ENCODE measurements at places on chromosomes 2 and 18.
A peak's percentile ranks its signal among the peaks of the same experiment; 100 is the strongest.

DNA sequence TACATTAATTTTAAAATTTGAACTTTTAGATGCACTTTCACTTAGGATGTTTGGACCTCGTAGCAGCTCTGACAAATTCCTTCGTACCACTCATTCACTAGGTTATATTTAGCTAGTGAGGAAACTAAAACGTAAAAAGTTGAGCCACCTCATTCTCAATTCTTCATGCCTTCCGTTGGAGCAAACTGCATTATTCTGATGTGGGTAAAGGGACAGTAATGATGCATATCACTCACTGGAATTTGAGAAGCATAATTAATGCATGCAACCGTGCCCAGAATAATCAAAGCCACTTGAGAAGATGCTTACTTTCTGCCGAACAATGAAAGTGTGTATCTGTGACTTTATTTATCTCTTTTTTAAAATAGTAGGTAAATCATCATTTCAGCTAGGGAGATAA lies 2.2 kb downstream of the CNOT9 start:
- no peak for DNase-seq

DNA sequence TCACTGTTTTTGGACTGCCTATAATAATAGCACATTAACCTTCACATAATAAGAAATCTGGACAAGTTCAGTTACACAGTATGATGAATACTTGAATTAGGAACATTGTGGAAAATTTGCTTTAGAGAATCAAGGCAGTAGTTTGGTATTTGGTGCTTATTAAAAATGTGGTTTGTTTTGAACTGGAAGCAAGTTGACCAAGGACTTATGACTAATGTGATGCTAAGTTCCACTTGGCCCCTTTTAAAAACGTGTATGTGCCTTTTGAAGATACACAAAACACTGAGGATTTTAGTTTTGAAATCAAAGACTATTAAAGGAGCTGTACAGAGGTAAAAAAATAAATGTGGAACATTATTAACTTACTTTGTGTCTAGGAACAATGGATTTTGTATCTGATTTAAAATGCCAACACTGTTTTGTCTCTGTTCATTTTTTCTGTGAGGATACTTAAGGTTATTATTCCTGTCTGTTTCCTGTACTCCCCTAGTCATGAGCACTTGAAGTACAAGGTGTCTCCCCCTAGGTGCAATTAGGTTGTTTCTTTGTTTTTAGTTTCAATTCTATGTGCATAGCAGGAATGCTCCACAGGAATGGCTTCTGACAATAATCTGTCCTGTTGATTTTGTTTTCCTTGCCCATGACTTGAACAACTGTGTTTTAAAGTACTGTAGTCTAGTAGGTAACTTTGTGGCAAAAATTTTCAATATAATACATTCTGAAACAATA lies 49.6 kb upstream of the PTH2R start:
- DNase-seq, result no peak

DNA sequence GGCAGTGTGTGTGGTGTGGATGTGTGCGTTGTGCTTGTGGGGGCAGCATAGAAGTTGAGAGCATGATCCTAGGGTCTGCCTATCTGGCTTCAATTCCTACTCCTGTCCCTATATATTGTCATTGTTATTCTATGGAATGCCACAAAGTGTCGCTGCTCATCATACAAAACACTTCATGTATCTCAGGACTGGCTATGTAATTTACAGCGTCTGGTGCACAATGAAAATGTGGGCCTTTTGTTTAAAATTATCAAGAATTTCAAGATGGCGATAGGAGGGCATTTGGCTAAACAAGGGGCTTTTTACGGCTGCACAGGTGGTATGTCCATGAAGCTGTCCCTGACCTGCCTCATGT lies 3.4 kb downstream of the SERPINB2 start:
- DNase-seq, result peak; percentile 59

DNA sequence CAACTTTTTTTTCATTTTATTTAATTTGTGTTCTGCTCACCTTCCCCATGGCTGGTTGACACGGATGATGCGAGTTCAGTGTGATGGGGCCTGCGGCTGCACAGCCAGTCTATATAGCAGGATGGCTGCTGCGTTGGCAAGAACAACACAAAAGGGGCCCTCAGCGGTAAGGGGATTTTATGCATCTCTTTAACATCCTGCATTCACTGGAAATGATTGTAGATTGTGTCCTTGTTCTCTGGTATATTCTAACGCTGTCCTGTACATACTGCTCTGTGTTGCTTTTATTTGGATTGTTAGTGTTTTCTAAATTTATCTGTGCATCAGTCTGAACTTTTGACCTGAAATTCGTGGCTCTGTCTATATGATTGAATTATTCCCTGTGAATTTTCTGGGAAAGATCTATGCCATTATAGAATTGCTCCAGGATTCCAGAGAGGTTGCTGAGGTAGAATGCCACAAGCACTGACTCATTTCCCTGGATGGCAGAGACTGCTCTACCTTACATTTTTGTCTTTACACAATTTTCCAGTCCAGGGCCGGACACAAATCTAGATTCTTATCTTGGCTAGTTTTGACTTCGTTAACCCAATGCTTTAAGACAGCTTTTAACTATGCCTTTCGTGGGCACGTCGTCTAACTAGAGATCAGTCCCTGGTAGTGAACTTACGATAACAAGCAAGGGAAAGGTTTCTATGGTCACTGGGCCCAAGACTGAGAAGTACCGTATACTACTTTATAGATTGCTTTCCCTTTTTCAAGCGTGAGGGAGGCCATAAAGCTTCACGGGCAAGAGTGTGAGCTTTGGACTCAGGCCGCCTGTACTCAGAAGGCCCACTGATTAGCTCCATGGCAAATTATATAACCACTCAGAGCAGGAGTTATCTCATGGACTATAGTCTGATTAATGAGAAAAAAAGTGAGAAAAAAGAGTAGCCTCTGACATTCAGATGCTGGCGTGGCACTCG lies at the start of gene CRYGC:
Gene CRYGC (minus strand): TSS at position 85 of the 968 bp plus-strand sequence. CDS start 36 bp downstream, at position 49.
- no peak for DNase-seq

DNA sequence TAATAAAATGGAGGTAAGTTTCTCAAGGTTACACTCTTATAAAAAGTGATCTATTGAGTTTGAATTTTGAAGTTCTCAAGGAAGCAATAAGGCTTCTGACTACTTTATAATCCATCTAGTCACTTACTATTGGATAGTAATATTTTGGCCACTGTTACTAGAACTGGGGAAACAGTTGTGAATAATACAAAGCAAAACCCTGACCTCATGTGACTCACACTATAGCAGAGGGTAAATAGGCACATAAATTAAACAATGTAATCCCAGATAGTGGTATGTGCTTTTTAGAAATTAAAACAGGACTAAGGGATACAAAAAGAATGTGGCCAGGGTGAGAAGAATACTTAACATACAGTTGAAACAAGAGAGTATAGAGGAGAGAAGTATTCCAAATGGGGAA lies 78.6 kb downstream of the CALCRL start:
- DNase-seq, result no peak

- DNase-seq, result no peak
These were observed 151.3 kb downstream of the KCTD1 start for GRCh38 chr18:26397019-26397418.

GRCh38 chr2:4964579-4964978 lies 727.6 kb upstream of the SOX11 start:
- no peak for DNase-seq

- DNase-seq, result peak; percentile 67
These were observed 13.4 kb upstream of the NMI start for GRCh38 chr2:151302879-151303278.

DNA sequence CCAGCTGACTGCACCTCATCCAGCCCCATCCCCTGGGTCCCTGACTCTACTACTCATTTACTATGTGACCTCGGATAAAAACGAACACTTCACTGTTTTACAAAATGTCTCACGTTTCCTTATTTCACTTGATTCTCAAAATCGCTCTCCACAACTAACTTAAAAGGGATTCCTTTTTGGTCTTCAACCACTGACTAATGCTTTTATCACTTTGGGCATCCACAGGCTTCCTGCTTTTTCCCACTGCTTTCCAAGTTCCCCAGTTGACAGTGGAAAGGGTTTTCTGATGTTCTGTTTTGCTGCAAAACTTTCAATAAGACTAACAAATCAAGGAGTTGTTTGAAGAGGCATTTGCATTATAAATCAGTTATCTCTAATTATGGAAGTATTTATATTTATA lies 24.1 kb downstream of the EIF2AK3 start:
- no peak for DNase-seq

- DNase-seq, result peak; percentile 39
These were observed 10.3 kb upstream of the CTAGE1 start for GRCh38 chr18:22427822-22428549.

DNA sequence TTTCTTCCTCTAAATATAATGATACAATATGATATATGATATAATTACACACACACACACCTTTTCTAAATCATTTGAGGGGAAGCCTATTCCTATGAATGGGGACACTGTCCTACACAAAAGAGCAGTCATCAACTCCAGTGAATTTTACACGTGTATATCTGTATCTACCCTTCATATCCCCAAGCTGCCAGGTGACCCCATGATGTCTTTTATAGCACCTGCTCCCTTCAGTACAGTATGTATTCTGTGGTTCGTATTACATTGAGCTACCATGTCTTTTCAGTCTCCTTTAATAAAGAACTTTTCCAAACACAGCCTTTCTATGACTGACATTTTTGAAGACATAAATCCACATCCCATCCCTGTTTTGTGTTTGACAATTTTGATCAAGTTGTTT lies 19.0 kb downstream of the TBC1D8 start:
- no peak for DNase-seq

GRCh38 chr18:6257950-6258349 lies 156.8 kb downstream of the L3MBTL4 start:
- DNase-seq, result no peak

DNA sequence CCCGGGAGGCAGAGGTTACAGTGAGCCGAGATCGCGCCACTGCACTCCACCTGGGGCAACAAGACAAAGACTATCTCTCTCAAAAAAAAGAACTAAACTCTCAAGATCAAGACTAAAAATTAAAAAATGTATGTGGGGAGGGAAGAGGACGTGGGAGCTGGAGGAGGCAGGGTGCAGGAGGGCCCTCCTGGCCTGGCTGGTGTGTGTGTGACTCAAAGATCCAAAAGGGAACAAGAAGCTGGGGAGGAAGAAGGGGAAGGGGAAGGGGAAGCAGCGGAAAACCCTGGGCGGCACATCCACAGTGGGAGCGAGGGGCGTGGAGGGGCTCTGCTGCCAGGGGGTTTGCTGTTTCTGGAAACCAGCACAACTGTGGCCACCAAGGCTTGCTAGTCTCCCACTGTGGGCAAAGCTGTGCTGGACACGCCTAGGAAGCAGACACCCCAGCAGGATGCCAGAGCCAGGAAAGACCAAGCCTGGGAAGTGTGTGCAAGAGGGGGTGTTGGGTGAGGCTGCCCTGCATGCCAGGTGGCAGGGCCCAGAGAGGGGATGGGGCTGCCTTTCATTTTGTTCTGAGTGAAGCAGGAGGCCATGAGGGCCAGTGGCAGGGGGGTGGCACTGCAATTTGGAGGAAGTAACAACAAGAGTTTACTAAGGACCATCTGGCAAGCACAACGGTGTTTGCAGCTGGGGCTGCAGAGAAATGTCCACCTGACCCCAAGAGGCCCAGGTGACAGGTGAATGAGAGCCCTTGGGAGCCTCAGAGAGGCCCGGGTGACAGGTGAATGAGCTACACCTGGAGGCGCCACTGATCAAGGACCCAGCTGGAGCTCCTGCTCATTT lies 44.5 kb downstream of the ANO7 start:
- DNase-seq, result no peak

- no peak for DNase-seq
These were observed 16.9 kb downstream of the RAB31 start for GRCh38 chr18:9724797-9725585.

DNA sequence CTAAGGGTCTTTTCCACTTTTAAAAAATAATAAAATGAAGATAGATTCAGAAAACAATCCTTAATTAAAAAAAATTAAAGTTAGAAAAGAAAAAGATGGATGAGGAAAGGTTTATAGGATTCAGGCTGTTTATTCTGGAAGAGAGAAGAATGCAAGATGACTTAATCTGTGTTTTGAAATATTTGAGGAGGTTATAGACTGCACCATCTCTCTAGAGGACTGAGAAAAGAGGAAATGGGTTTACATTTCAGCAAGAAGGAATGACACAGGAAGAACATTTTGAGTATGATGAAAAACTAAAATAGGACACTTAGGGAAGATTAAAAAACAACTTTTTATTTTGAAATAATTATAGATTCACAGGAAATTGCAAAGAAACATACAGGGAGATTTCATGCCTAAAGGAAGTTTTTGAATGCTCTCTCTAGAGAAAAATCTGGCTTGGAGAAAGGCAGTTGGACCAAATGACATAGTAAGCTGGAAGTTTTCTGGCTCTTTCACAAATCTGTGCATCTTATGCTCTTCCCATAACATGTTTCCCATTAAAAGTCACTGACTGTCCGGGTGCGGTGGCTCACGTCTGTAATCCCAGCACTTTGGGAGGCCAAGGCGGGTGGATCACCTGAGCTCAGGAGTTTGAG lies 75.0 kb downstream of the CERS6 start:
- DNase-seq, result peak; percentile 58

DNA sequence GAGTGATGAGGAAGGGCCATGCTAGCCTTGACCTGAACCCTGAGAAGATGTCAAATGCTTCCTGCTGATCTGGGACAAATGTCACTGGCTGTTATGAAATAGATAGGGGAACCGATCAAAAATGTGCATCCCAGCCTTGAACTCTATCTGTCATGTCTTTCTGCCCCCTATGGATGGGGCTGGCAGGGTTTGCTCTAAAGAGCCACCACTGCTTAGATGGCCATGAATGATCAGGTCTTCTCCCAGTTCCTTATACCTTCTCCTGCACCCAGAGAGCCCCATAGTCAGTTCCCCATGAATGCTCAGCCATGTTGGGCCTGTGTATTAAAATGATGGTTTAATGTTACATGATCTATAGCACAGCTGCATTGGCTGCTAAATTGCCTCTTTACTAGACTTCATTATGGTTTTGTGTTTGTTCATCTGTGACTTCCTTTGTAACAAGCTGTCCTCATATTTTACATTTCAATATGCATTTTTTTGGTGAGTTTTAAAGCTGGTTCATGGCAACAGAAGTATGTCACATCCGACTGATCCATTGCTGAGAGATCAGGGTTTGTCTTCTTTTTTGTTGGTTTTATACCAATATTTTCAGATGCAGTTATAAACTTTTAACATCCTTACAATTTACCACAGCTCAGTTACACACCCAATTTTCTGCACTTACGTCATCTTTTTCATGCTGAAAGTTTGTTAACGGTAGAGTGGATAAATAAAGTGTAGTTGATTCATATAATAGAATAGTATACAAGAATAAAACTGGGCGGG lies 56.3 kb upstream of the SMAD2 start:
- peak; percentile 12 for DNase-seq
